Uterus (tissue), 4 donors: ENCODE measurements at places on chromosomes 1 and 21. TPM values are rescaled to one million over a fixed set of nuclear protein-coding genes. Genes with fewer than 3 reads are reported as not detected.

DNA sequence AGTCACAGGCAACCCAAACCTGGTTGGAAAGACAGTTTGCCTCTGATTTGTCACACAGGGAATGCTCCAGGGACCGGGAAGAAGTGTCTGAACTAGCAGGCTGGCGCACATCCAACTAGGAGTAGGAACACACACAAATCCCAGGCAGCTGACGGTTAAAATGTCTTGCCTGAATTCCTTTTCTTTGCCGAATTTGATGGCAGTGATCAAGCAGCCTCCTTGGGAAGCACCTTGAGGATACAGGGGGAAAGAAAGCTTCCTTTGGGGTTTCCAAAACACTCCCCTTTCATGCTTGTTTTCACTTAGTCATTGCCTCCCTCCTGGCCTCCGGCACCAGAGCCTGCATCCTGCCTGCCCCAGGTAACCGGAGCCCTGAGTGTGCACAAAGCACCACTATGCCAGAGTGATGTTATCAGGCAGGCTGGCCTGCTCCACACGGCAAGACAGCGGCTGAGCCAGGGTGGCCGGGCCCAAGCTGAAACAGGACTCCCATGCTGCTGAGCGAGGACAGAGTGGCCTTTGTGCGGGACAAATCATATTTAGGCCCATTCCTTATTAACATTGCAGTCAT is 193.8 kb downstream of the LMX1A start:
- no peaks in the 10 kb centered on the region for H3K27me3 ChIP-seq
- no peak overlapping the region for H3K4me3 ChIP-seq
- no peak overlapping the region for H3K27ac ChIP-seq
- no peaks in the 10 kb centered on the region for H3K4me1 ChIP-seq
- no peak for DNase-seq
- H3K36me3 ChIP-seq: no peaks in the 10 kb centered on the region

APCS gene
- not detected for total RNA-seq

ZNF648 gene
- not detected for total RNA-seq

DNA sequence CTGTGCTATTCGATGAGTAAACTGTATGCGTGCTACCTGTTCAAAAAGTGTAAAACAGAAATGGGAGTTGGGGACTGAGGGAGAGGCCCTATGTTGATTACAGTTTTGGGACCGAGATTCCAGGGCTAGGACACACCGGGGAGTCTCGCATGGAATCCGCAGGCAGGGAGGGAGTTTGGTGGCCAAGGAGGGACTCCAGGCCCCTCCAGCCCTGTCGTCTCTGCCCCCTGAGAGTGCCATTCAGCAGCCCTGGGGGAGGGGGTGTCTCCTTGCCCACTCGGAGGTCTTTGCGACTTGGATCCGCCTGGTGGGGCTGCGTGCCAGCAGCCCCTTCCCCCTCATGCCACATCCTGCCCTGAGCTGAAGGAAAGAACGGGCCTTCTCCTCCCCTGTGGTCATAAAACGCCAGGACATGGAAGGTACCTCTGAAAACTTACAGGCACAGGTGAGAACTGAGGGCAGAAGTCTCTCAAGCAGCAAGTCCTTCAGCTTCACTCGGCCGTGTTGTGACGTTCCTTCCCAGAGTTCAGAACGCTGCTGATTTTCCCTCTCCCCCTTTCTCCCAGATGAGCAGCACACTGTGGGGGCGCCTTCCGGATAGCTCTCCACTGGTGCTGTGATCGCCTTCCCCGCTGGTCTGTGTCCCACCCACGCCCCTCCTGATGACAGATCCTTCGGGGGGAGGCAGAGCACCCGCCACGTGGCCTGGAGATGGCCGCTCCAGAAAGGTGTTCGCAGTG is 141.4 kb downstream of the PEX14 start:
- no peak overlapping the region for H3K27ac ChIP-seq
- no peaks in the 10 kb centered on the region for H3K27me3 ChIP-seq
- H3K4me1 ChIP-seq: no peaks in the 10 kb centered on the region
- DNase-seq: peak; percentile 10
- no peaks in the 10 kb centered on the region for H3K36me3 ChIP-seq
- H3K4me3 ChIP-seq: no peak overlapping the region

CIART gene
- 30.3 TPM for total RNA-seq

TTC39A gene
- 2.0 TPM for total RNA-seq

DNA sequence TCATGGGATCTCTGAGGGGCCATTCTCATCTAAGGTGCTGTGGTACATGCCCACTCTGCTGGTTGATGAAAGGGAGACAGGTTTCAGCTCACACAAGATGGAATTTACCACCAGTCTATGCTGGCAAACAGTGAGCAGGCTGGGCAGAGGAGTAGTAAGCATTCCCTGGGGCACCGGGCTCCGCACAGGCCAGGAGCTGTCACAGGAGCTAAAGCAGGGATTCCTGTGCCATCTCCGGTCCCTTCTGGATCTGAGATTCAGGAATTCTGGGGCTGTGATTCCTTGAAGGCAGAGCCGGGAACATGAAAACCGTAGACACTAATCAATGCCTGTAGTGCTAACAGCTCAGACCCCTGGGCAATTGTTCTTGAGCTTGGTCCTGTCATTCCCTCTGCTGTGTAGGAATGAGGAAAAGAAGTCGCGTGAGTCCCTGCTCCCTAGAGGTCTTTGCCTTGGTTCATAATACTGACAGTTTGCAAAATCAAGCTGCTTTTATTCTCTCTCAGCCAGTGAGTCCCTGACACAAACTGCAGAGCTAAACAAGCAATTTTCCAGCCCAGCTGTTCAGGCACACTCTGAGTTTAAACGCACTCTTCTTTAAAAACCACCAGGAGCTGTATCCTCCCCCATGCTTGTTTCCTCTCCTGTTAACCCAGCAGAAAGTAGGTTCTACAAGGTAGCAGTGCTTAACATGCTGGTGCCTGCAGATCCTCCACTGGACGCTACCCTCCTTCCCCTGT is 52.5 kb downstream of the MDM4 start:
- no peaks in the 10 kb centered on the region for H3K36me3 ChIP-seq
- H3K27ac ChIP-seq: no peak overlapping the region
- H3K4me1 ChIP-seq: no peaks in the 10 kb centered on the region
- H3K4me3 ChIP-seq: no peak overlapping the region

DNA sequence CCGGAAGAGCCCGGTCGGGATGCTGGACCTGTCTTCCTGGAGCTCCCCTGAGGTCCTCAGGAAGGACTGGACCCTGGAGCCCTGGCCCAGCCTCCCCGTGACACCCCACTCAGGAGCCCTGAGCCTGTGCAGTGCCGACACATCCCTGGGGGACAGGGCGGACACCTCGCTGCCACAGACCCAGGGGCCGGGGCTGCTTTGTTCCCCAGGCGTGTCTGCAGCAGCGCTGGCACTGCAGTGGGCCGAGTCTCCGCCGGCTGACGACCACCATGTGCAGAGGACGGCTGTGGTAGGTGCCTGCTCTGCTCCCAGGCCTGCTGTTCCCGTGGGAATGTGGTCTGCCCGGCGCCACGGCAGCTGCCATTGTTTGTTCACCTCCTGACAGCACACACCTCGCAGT is 42.1 kb upstream of the DIP2A start:
- no peaks in the 10 kb centered on the region for H3K36me3 ChIP-seq
- no peaks in the 10 kb centered on the region for H3K4me1 ChIP-seq
- no peak overlapping the region for H3K27ac ChIP-seq

TMPRSS2 gene
- total RNA-seq: not detected

GRCh38 chr1:240173836-240174235 is 82.2 kb downstream of the FMN2 start:
- H3K27me3 ChIP-seq: no peaks in the 10 kb centered on the region
- no peak overlapping the region for H3K27ac ChIP-seq
- no peaks in the 10 kb centered on the region for H3K4me1 ChIP-seq
- no peak overlapping the region for H3K4me3 ChIP-seq
- DNase-seq: no peak
